ENCODE measurements at places on chromosomes 5 and 9.

DNA sequence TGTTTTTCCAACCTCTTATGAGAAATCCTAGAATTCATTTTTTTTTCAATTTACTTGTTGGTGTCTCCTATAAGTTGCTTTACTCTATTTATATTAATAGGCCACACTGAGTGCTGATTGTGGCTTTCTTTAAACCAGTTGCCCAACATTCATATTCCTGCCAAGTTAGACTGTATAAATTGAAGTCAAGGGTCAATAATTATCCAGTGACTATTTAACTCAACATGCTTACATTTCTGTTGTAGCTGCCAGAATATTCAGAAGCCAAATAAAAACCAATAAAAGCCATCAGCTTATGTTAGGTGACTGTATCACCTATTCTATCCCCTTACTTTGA, 169.0 kb downstream of the PTPRD start:
- no peak for DNase-seq

- no peak for DNase-seq
Measured at GRCh38 chr5:435961-436640, 6.9 kb upstream of the EXOC3 start.

DNA sequence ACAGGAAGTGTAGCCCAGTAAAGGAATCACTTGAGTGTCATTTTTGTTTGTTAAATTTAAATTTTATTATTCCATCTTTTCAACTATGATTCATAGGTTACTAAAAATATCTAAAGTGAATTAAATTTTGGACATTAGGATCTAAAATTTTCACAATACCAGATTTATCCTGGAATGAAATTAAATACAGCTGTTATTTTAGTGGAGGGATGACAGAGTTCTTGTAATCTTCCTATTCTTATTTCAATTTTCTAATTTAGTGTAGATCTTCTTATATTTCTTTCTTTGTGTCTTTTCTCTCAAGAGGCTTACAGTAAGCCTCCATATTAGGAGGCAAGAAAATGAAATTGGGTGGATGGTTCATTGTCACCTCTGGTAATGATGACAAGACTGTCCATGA, 167.9 kb upstream of the TNC start:
- no peak for DNase-seq

DNA sequence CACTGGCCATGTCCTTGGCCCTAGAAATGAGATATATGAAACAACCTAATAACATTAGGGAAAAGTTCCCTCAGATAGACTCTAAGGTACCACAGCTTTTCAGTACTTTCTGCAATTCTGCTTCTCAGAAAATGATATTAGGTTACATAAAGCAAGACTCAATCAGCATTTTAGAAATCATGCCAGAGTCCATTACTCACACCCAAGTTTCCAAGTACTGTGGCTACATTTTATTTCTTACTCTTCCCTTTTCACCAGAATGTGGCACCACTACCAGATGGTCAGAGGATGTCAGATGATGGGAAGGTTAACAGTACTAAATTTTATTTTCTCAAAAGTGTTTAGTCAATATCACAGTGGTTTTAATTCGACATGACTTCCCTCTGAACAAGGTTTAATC, 217.2 kb downstream of the MLLT3 start:
- DNase-seq = no peak

DNA sequence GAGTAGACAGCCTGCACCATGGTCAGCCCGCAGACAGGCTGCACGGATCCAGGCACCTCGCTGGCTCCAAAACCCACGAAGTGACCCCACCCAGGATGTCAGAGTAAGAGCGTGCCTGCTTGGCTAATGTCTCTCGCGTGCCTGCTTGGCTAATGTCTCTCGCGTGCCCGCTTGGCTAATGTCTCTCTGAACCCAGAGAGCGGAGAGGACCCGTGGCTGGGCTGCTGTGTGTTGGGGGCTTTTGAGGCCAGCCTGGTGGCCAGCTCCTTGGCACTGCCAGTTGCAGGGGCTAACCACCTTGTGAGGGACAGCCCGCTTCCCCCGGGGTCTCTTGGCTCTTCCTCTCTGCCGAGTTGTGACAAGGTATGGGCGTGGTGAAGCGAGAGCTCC, 8.9 kb upstream of the RXRA start:
- DNase-seq = no peak

GRCh38 chr5:33275391-33275790, 165.4 kb upstream of the TARS1 start:
- DNase-seq = no peak

GRCh38 chr5:131810510-131811249, 13.9 kb upstream of the FNIP1 start:
- DNase-seq = no peak

DNA sequence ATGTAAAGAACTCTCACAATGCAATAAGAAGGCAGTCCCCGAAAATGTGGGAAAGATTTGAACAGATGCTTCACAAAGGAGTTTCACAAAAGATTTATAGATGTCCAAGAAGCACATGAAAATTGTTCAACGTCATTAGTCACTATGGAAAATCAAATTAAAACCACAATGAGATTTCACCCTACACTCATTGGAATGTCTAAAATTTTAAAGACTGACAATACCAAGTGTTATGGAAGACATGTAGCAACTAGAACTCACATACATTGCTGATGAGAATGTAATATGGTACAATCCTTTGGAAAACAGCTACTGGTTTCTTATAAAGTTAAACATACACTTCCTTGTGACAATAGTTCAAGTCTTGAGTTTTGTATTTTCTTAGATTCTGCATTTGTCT, 11.0 kb upstream of the RECK start:
- DNase-seq = no peak

DNA sequence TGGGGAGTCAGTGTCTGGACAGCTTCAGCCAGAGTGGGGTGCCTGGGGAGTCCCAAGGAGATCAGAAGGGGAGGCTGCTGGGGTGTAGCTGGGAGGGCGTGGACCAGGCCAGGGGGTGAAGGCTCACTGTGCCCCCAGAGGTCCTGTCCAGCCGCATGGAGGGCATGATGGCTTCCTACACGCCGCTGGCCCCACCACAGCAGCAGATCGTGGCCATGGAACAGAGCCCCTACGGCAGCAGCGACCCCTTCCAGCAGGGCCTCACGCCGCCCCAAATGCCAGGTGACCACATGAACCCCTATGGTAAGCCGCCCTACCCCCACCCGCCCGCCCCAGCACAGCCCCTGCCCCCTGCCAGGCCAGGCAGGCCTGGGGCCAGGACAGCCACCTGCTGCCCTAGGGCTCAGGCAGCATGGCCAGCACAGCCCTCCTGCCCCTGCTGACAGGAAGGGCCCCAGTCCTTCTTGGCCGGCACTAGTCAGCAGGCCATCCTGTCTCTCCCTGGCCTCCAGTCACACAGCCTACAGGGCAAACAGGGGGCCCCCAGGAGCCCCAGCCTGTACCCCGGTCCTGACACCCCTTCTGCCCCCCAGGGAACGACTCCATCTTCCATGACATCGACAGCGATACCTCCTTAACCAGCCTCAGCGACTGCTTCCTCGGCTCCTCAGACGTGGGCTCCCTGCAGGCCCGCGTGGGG, 82.1 kb downstream of the LMX1B start:
- no peak for DNase-seq

DNA sequence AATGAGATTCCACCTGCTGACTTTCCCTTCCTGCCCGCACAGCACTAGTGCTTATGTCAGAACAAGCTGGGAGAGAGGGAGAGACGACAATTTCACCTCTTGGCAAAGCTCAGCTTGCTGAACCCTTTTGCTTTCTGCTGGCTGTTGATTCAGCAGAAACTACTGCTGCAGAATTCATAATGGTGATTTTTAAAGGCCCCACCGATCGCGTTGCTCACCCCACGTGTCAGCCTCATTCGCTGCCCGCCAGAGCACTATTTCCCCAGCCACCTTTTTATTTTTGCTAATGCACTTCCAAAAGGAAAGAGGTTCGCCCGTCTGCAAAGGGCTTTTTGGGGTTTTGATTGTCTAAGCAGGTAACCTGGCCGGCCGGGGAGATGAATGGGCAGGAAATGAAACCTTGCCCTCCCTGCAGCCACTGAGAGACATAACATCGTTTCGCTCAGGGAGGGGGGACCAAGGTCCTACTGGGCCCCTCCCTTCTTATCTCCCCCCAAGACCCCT, 1.3 kb downstream of the PPP2R2B start:
- no peak for DNase-seq

- DNase-seq = no peak
Measured at GRCh38 chr5:112165399-112165798, 253.7 kb downstream of the EPB41L4A start.

GRCh38 chr5:39955156-39955555, 530.4 kb upstream of the DAB2 start:
- no peak for DNase-seq

- no peak for DNase-seq
Measured at GRCh38 chr5:158255609-158256008, 396.7 kb upstream of the CLINT1 start.

GRCh38 chr5:158911693-158912363, 187.9 kb downstream of the EBF1 start:
- DNase-seq = no peak

- no peak for DNase-seq
Measured at GRCh38 chr5:149060325-149060724, 2.5 kb downstream of the SH3TC2 start.

DNA sequence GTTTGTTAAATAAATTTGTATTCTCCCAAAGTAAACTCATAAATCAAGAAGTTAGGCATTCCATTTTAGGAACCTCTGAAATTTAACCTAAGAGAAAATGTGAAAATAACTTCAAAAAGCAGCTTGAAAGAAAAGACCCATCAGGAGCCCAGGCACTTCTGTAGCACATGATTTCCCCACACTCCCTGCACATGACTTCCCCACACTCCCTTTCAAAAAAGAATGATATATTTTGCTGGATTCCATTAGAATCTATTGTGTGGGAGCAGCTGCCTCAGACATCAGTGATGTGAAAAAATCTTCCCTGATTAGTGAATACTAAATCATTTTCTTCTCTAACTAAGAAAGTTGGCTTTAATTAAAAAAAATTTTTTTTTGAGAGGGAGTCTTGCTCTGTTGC, 83.3 kb downstream of the GLDC start:
- DNase-seq = no peak

DNA sequence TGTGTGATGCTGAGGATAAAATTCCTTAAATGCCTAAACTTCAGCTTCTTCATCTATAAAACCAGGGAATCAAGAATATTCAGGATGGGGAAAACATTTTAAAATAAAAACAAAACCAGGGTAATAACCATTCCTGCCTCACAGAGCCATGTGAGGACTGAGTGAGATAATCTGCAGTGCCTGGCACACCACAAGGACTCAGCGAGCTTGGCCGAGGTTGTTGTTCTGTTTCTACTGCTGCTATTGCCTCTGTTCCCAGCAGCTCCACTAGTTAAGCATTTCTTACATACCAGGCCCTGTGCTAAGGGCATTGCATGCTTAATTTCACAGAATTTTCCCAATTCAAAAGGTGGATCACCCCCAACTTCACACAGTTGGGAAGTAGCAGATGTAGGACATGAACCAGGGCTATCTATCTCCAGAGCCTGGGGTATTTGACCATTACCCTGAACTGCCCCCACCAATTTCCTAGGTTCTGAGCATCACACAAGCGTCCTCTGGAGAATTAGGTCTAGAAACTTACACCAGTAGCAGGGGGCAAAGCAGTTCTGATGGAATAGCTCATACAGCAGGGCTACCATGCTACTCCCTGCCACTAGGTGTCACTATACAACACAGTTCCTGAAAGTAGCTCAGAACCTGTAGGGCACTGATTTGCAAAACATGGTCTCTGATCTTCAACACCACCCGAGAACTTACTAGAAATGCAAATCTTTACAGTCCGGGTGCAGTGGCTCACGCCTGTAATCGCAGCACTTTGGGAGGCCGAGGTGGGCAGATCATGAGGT, 74.3 kb downstream of the LRSAM1 start:
- DNase-seq = no peak

DNA sequence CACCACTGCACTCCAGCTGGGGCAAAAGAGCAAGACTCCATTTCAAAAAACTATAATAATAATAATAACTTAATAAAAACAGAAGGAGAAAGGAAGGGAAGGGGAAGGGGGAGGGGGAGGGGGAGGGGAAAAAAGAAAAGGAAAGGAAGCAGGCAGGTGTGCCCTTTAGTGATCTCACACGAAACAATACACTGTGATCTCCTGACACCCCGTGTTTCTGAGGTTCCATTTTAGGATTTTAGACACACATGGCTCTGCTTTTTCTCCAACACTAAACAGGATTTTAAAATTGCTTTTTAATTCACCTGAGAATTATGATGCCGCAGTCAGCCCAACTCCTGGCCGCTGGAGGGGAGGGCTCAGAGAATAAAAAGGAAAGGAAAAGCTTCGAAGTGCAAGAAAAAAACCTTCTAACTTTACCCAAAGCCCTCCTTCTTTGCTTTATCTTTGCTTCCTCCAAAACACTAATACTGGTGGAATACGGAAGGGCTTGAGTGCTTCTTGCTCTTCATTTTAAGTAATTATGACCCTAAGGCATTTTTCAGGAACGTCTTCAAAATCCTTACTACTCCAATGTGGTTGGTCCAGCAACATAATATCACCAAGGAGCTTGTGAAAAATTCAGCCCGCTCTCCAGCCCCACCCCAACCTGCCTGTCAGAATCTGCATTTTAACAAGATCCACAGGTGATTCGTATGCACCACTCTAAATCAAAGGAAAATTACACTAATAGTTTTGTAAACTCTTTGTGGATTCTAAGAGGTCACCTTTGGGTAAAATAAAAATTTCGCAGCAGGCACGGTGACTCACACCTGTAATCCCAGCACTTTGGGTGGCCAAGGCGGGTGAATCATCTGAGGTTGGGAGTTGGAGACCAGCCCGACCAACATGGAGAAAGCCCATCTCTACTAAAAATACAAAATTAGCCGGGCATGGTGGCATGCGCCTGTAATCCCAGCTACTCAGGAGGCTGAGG, 66.0 kb downstream of the MYO10 start:
- DNase-seq = no peak

GRCh38 chr9:99035313-99035712, 69.6 kb upstream of the TGFBR1 start:
- no peak for DNase-seq

DNA sequence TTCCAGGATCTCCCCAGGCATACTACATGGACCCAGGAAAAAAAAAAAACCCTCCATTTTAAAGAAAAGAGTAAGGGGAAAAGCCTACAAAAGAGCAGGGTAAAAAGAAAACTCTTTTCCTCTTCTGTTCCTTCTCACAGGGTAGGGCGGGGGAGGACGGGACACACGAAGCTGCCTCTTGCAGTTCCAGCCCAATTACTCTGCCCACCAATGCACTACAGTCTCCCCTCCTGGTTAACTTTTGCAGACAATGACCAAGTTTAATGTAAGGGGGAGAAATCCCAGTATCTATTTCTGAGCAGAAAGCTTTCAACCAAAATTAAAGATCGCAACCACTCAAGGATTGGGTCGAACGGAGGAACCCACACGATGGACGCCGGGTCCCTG, 1.3 kb downstream of the BRD3 start:
- no peak for DNase-seq

DNA sequence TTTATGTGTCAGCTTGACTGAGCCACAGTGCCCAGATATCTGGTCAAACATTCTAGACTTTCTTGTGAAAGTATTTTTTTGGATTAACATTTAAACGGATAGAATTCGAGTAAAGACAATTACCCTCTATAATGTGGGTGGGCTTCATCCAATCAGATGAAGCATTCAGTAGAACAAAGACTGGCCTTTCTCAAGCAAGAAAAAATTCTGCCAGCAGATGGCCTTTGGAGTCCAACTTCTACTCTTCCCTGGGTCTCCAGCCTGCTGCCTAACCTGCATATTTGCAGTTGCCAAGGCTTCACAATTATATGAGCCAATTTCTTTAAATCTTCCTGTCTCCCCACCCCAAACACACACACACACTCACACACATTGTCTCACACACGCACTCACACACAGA, 86.4 kb downstream of the MED10 start:
- no peak for DNase-seq

GRCh38 chr5:150044329-150044681, 42.0 kb downstream of the CSF1R start:
- no peak for DNase-seq

GRCh38 chr9:7137571-7137970, 379.8 kb downstream of the KDM4C start:
- DNase-seq = no peak

Measured in GM18507 (cell line).